ENCODE measurements at places on chromosomes 6 and 20.

GRCh38 chr6:157224951-157225574, 98.3 kb downstream of the TMEM242 start:
- DNase-seq, result no peak

- no peak for DNase-seq
Observed at GRCh38 chr6:34795836-34796425, 4.0 kb downstream of the BLTP3A start.

GRCh38 chr6:104449918-104450317, 409.8 kb downstream of the HACE1 start:
- DNase-seq, result no peak

GRCh38 chr6:63346217-63346835, 26.5 kb upstream of the LGSN start:
- no peak for DNase-seq

DNA sequence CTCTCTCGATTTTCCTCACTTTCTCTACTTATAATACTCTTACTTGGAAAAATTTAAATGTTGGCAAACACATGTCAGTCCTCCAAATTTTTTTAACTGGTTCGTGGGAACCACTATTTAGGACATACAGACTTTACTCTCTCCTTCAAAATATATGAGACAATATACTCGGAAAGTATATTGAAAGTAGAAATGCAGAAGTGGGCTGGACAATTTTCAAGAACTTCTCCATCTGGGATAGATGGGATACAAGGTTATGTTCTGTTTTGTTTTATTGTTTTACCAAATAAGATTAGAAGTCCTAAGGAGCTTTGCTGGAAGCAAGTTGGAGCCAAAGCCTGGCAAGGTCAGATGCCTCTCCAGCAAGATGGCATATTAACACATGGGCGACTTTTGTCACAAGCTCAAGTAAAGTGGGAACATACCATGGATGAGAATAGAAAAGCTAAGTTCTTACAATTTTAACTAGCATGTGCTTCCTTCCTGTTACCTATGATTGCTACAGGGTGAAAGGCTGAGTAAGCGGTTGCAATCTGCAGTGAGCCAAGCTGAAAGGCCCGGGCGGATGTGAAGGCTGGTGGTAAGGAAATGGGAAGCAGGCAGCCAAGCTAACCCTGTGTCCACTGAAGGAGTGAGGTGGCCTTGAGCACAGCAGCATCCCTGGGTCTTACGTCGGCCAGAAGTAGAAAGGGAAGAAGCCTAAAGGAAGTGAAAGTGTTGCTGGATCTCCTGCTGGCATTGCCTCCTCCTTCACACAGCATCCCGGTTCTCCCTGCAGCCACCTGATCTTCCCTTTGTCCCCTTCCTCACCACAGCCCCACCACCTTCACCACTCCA, 7.1 kb downstream of the MAP3K5 start:
- DNase-seq, result no peak

- DNase-seq, result no peak
Observed at GRCh38 chr6:144896871-144897270, 611.7 kb downstream of the UTRN start.

DNA sequence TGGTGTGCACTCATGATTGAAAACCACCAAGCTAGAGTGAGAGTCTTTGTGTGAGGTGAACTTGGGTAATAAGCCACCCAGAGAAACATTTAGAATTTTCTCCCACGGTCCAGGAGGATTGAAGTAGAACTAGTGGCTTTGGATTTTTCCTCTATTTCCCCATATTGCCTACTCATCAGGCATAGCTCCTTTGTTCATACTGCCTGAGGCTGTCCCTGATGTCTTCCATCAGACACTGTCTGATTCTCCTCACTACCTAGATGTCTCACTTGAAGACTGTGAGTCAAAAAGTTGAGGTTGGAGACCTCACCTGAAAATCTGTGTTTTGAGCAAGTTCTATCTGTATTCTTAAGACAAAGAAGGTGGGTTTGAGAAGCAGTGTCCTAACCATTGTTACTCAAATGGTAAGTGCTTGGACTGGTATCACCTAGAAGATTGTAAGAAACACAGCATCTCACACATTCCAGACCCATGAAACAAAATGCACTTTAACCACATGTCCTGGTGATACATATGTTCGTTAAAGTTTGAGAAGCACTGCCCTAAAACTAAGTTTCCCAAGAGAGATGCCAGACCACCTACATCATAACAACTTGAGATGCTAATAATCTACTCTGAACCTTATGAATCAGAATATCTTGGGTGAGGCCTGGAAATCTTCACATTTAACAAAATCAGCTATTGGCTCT, 523.4 kb upstream of the BTBD3 start:
- no peak for DNase-seq

DNA sequence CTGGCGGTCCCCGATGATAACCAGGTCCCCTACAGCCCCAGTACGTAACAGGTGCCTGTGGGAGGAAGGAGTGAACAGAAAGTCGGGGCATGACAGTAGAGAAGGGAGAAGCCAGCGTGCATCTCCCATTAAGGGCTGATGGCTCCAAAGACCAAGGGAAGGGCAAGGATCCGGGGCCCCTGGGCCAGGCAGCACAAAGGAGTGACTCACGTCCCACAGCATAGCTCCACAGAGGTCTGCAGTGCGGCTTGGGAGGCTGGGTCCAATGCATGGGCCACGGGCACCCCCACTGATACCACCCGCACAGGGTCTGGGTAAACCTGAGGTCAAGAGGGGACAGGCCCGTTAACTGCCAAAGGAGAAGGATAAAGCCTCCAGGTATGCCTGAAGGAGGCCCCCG, 10.3 kb downstream of the AARS2 start:
- no peak for DNase-seq

GRCh38 chr20:44924541-44924940, 14.7 kb downstream of the PABPC1L start:
- no peak for DNase-seq

GRCh38 chr6:163945808-163946207, 531.3 kb downstream of the QKI start:
- no peak for DNase-seq

DNA sequence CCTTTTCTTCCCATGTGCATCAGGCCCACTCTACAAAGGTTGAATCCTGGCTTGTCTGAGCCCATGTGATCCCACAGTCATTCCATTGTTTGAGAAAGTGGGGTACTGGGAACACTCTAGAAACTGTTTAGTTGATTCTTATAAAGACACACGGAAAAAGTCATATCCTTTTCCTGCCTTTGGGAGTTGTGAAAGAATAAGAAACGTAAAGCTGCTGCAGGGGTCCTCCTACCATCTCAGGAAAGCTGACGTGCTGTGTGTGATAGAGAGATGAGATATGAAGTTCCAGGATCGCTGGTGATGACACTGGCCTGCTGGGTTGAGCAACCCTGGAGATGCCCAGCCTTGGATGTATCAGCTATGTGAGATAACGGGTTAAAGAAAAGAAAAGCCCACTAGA, 21.3 kb upstream of the HLA-DRB5 start:
- DNase-seq, result no peak

- DNase-seq, result no peak
Observed at GRCh38 chr20:3934624-3935023, 45.4 kb downstream of the PANK2 start.

DNA sequence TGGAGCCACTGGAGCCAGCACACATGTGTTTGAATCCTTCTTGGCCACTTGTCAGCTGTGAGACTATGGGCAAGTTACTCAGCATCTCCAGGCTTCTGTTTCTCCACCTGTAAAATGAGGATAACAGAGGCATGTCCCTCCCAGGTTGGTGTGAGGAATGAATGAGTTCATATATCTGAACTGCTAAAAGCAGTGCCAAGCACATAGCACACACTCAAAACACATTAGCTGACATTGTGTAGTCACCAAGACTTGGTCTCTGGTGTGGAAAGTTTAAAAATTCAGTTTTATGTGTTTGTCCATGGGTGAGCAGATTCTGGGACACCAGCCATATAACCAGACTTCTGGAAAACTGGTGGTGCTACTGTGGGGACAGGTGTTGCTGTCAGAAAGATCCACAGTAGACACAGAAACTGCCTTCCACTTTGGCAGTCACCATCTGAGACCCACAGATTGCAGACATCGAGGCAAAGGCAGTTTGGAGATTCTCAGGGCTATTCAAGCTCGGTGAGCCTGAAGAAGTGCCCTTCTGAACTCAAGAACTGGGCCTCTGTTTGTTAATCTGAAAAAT, 115.8 kb downstream of the MRPL14 start:
- no peak for DNase-seq

DNA sequence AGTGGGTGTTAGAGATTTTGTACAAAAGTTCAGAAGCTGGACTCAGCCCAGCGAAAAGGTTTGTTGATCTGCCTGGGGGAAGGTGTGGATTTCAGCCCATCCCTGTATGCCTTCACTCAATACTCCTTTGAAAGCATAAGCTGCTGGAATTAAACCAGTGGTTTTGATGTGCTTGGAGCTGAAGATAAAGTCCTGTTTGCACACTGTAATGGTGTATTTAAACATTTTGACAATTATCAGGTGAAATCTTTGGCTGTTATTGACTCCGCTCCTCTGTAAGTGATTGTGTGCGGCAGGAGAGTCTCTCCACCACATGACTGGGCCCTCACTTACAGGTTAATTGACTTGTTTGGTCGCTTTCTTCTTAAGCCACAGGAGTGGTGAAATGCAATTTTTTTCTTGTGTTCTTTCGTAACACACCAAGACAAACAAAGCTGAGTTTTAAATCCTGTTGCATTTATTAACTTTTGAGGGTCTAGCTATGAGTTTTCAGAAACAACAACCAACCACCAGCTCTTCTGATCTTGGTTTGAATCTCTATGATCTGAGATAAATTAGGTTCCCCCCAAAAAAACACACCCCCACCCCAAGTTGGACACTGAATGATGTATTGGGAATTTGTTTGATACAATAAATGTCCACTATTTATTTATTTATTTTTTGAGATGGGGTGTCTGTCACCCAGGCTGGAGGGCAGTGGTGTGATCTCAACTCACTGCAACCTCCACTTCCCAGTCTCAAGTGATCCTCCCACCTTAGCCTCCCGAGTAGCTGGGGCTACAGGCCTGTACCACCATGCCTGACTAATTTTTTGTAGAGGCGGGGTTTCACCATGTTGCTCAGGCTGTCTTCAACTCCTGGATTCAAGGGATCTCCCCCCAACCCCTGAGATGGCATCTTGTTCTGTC, 46.3 kb upstream of the NCOA3 start:
- no peak for DNase-seq

Data from activated CD8-positive, alpha-beta memory T cell treated with anti-CD3 and anti-CD28 coated beads for 48 hours (primary cell).